T-helper 9 cell (primary cell): ENCODE measurements at places on chromosomes 1 and 21.

DNA sequence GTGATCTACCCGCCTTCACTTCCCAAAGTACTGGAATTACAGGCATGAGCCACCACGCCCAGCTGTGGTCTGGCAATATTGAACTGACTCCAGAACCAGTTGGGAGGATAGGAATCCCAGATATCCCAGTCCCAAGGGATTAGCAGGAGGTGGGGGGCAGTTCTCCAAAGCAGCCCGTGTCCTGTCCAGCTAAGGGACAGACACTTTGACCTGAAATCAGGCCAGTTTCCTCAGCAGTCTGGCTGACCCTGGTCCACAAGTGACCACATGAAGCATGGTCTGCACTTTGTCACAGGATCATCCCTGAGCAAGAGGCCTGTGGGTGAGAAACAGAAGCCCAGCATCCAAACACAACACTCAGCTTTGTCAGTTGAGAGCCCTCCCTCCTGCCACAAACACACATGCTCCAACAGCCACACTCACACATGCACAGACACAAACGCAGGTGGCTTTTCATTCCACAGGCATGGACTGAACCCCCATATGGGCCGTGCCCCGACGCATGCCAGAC, 2.7 kb upstream of the FDPS start:
- DNase-seq = no peak

DNA sequence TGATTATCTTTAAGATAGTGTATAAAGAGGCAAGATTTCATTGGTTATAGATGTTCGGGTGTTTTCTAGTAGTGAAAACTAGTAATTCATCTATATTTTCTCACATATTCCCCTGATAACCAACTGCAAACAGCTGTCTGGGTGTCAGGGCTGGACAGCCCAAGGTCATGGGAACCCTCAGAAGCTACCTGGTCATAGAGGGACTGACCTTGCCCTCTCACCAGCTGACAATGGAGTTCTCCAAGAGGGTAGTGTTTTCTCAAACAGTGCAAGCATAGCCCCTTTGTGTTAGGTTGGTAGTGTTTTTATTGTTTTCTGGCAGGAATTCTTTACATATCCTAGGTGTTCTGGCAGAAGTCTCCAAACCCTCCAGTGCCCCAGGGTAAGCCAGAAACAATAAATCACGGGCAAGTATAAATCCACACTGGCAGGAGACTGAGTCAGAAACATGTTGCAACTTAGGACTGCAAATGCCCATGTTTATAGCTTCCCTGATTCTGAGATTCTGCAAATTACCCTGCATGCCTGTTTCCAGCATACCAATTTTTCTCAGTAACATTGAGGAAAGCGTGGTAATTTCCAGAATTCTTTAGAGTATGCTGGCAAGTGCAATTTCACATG, 82.8 kb upstream of the ATP1A1 start:
- DNase-seq = no peak

DNA sequence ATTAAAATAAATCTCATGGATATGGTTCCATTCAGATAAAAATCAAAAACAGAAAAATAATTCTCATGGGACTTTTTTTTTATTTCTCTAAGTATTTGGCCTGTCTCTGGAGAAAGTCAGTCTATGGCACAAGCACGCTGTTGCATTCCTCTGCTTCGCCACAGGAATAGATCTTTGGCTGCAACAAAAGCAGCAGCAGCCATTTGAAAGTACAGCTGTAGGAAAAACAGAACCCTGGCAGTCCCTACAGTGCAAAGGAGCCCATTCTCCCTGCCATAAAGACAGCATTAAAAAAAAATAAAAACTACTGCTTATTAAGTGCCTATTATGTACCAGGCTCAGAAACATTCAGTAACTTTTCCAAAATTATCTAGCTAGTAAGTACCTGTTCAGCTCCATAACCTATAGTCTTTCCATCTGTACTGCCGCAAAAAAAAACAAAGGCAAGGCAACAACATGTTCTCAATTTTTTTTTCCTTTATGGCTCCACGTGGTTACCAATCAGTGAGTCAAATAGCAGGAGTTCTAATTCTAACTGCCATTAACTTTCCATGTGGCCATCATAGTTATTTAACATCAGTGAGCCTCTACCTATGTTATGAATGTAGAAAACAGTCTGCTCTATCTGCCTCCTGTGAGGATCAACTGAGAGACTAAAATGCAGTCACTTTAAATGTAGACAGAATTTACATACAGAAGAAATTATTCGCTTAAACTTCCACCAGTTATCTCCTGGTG, 22.7 kb downstream of the SLC35D1 start:
- no peak for DNase-seq

DNA sequence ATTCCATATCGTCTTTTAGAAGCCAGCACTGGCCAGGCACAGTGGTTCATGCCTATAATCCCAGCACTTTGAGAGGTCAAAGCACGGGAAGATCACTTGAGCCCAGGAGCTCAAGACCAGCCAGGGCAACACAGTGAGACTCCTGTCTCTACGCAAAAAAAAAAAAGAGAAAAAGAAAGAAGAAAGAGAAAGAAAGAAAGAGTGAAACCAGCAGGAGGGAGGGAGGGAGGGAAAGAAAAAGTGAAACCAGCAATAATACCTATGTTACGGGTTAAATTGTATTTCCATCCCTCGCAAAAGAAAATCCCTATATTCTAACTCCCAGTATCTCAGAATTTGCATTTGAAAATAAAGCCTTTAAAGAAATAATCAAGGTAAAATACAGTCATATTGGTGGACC, 10.4 kb downstream of the COP1 start:
- no peak for DNase-seq

GRCh38 chr1:169466259-169467230, 19.2 kb downstream of the SLC19A2 start:
- DNase-seq = no peak
